Metanephros (tissue), 2 donors: ENCODE measurements at places on chromosomes 16 and 17. TPM values are rescaled to one million over a fixed set of nuclear protein-coding genes. Genes with fewer than 3 reads are reported as not detected.

Gene KLHL10
- 0.12 TPM for total RNA-seq

Gene SLC13A2
- total RNA-seq, result 1.9 TPM

Gene MT4
- not detected for total RNA-seq

Gene SLC5A11
- 3.7 TPM for total RNA-seq

Gene SOCS3
- 39.2 TPM for total RNA-seq

Gene SLC13A5
- total RNA-seq, result 2.0 TPM

Gene CDH16
- total RNA-seq, result 479 TPM

Gene CASKIN1
- total RNA-seq, result 1.6 TPM

Gene SLC6A2
- total RNA-seq, result 1.6 TPM
